ENCODE measurements at places on chromosomes 7 and 10.

- DNase-seq = no peak
Measured at GRCh38 chr10:6593241-6593671, 13.2 kb upstream of the PRKCQ start.

GRCh38 chr7:126441745-126442144, 811.0 kb downstream of the GRM8 start:
- DNase-seq = no peak

GRCh38 chr7:141737118-141737835, 881 bp upstream of the SSBP1 start:
- no peak for DNase-seq

DNA sequence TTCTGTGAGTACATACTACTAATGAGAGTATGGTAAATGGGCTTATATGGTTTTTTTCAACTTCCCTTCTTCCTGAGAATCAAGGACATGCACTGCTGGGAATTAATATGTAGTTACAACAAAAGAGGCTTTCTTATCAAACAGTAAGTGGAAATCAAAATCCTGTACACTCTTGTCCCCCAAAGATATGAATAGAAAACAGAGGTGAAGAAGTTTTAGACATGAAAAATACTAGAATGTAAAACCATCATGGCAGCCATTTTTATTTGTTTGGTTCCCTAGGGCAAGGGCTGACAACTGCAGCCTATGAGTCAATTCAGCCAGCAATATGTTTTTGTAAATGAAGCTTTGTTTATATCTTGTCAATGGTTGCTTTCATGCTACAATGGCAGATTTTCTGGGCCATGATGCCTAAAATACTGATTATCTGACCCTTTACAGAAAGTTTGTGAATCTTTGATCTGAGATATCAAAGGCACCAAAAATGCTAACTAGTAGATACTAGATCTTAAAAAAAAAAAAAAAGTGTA, 422.4 kb downstream of the PARD3 start:
- no peak for DNase-seq

All from amniotic stem cell (primary cell).